Camera-type eye (tissue), 1 donor: ENCODE measurements at places on chromosomes 7 and 10. TPM values are rescaled to one million over a fixed set of nuclear protein-coding genes. Genes with fewer than 3 reads are reported as not detected.

The AMPH gene
- total RNA-seq = 62.7 TPM

The RBAK gene
- total RNA-seq = 26.1 TPM

The PLEKHS1 gene
- total RNA-seq = 0.77 TPM

The UCMA gene
- not detected for total RNA-seq

The PTN gene
- total RNA-seq = 162 TPM

The SLC26A3 gene
- not detected for total RNA-seq

The SYPL1 gene
- total RNA-seq = 57.1 TPM

The STAG3 gene
- 0.55 TPM for total RNA-seq

The ITIH5 gene
- total RNA-seq = 49.9 TPM

The CYP2W1 gene
- 14.5 TPM for total RNA-seq

The NHLRC2 gene
- 90.7 TPM for total RNA-seq

The KCP gene
- total RNA-seq = 1.9 TPM

The MMRN2 gene
- 33.5 TPM for total RNA-seq

The CYP3A5 gene
- 4.6 TPM for total RNA-seq

The PILRA gene
- total RNA-seq = 1.8 TPM

The MYPN gene
- 7.0 TPM for total RNA-seq

The TMEM236 gene
- total RNA-seq = 0.44 TPM

The PNLIPRP1 gene
- not detected for total RNA-seq

The AASS gene
- total RNA-seq = 53.1 TPM

The NANOS1 gene
- total RNA-seq = 10.8 TPM

The CYP3A4 gene
- not detected for total RNA-seq

The IKZF1 gene
- 4.4 TPM for total RNA-seq

The ABCC2 gene
- total RNA-seq = 3.4 TPM

The PNLIPRP3 gene
- total RNA-seq = not detected

The MALRD1 gene
- 6.2 TPM for total RNA-seq

The CFTR gene
- 2.5 TPM for total RNA-seq

The DNAAF5 gene
- total RNA-seq = 24.9 TPM

The RBM28 gene
- 41.5 TPM for total RNA-seq
